Renal cortex interstitium (tissue), 15 donors: ENCODE measurements at places on chromosomes 12 and 14. TPM values are rescaled to one million over a fixed set of nuclear protein-coding genes. Genes with fewer than 3 reads are reported as not detected.

- peak; percentile 46 for DNase-seq
Measured at GRCh38 chr14:25837551-25837965, 760.3 kb downstream of the NOVA1 start.

PIWIL1 gene
- polyA plus RNA-seq = 0.54 TPM

GRCh38 chr12:127785540-127785939, 481.4 kb upstream of the TMEM132C start:
- DNase-seq = no peak

DNA sequence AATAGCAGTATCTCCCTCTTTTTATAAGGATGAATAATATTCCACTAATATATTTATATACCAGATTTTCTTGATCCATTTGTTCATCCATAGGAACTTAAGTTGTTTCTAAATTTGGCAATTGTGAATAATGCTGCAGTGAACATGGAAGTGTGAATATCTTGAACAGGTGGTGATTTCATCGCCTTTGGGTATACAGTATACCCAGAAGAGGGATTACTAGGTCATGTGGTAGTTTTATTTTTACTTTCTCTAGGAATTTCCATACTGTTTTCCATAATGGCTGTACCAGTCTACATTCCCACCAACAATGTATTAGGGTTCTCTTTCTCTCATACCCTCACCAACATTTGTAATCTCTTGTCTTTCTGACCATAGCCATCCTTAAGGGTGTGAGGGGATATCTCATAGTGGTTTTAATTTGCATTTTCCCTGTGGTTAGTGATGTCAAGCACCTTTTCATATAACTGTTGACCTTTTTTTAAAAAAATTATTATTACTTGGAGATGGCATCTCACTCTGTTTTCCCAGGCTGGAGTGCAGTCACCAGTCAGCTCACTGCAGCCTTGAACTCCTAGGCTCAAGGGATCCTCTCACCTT, 20.5 kb downstream of the PPHLN1 start:
- no peak for DNase-seq

ERBB3 gene
- polyA plus RNA-seq = 96.1 TPM

DNA sequence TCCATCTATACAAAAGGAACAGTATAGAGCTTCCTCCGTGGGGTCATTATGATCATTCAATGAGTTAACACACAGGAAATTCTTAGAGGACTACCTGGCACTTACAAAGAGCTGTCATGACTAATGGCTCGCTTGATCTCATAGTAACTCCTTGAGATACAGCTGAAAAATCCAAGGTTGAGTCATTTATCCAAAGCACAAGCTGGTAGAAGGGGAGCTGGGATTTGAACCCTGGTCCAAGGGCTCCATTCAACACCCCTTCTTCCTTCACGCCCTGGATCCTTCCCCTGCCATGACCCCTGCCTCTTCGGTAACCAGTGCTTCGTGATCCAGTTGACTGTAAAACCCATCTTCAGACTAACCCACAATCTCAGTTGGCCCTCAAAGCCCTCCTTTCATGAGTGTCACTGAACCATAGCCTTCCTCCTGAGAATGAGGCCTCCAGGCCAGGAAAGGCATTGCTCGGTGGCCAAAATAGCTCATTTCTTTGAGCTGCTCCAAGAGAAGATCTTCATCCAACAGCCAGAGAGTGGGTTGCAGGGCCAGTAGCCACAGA, 7.8 kb downstream of the ZFP36L1 start:
- no peak for DNase-seq

DNA sequence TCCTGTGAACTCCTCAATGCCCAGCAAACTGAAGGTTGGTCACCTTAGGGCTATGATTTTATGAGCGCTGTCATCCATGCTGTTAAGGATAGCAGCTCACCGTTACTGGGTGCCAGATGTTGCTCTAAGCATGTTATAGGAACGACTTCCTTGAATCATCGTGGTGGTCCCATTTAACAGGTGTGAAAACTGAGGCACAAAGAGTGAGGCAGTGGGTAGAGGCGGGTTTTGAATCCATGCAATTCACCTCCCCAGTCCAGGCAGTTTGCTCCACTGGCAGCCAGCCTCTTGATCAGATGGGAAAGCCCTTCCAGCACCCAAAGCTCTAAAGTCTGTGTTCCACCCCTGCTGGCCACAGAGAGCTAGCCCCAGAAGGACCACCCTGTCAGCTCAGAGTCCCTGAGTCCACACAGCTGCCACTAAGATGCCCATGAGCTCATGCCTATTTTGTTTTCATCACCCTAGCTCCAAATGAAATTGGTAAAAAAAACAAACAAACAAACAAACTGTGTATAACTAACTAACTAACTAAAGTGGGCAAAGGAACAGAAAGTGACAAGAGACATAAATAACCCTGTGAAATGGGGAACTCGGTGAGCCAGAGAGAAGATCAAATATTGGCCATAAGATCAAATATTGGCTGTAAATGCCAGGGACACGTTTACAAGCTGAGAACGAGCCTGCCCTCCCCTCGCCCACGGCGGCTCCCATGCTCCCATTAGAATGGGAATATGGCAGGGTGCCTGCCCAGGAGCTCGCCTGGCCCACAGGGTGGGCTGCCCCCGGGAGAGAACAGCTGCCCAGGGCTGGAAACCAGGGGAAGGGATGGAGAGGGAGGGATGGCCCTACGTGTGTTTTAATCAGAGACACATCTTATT, 72.3 kb upstream of the RFLNA start:
- DNase-seq = no peak

DNA sequence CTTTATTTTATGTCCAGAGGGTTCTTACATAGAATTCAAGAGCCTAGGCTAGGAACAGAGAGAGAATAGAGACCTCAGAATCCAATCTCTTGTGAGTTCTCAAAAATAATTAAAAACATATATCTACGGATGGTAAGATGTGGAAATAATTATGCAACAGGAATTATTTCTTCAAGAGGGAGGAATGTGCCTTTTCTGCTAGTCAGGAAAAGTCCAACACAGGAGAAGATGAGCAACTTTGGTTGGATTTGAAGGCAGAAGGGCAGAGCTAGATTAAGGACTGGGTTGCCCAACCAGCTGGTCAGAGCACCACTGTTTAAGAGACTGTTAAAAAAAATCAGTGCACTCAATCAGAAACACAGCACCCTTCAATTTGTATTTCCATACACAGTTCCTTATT, 365.5 kb downstream of the ETNK1 start:
- no peak for DNase-seq

GRCh38 chr12:88756153-88756552, 175.9 kb upstream of the KITLG start:
- no peak for DNase-seq

SLC7A7 gene
- polyA plus RNA-seq = 119 TPM

LRRIQ1 gene
- polyA plus RNA-seq = 35.8 TPM

TMEM30B gene
- polyA plus RNA-seq = 11.2 TPM

GARIN6 gene
- not detected for polyA plus RNA-seq

DNA sequence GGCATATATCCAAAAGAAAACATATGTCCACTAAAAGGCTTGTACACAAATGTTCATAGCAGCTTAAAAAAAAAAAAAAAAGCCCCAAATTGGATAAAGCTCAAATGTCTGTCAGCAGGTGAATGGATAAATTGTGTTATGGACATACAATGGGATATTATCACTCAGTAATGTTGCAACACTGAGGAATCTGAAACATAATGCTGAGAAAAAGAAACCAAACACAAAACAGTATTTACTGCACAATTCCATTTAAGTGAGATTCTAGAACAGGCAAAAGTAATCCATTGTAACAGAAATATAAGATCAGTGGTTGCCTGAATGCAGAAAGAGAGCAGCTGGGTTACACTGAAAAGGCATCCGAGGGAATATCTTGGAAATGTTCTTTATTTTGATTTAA, 117.9 kb downstream of the SLC15A5 start:
- no peak for DNase-seq

KRT79 gene
- polyA plus RNA-seq = not detected

GRCh38 chr14:83867566-83868225, 1662.2 kb upstream of the FLRT2 start:
- no peak for DNase-seq

BDKRB2 gene
- polyA plus RNA-seq = 3.5 TPM

- DNase-seq = no peak
Measured at GRCh38 chr12:69755302-69755701, 16.6 kb downstream of the RAB3IP start.

GRCh38 chr12:40693207-40693821, 1.1 kb downstream of the CNTN1 start:
- no peak for DNase-seq

- DNase-seq = no peak
Measured at GRCh38 chr12:53058674-53059433, 9.0 kb downstream of the TNS2 start.

NYNRIN gene
- 47.5 TPM for polyA plus RNA-seq

MAP1LC3B2 gene
- polyA plus RNA-seq = 10.8 TPM

DNA sequence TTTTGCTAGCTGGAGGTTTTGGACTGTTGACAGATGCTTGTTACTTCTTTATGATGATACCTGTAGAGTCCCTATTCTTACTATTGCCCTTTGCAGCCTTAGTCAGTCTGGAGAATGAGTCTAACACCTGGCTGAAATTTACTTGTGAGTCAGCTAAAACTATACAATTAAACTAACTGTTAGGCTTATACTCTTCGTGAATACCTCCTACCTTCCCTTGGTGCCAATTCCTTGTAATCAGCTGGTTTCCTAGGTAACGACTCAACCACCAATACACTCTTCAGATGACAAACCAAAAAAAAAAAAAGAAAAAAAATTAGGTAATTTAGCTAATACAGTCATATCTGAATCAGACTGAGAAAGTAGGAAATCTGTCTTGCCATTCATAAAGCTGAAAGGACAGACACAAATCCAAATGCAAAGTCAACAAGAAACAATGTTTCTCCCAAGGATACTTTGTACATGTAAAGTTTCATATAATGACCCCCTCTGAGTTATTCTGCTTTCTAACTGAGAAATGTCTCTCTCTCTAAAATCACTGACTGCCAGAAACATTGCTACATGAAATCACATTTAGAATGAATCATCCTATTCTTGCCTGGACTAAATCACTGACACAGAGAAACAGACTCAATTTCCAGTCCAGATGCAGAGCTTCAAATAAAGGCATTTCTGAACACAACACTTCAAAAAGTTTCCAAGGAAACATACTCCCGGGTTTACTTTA, 56.5 kb upstream of the CDKL1 start:
- no peak for DNase-seq

- DNase-seq = peak; percentile 57
Measured at GRCh38 chr14:54627540-54628363, 60.8 kb downstream of the SAMD4A start.

- peak; percentile 13 for DNase-seq
Measured at GRCh38 chr12:113932381-113933196, 33.5 kb downstream of the RBM19 start.

GRCh38 chr12:55619354-55620138, 17.1 kb upstream of the OR10P1 start:
- DNase-seq = peak; percentile 92
